Sigmoid colon (tissue), 7 donors: ENCODE measurements at places on chromosomes 16 and 17. TPM values are rescaled to one million over a fixed set of nuclear protein-coding genes. Genes with fewer than 3 reads are reported as not detected.

HOXB7 gene
- polyA plus RNA-seq, result 67.3 TPM

ITPRIPL2 gene
- polyA plus RNA-seq, result 9.9 TPM

ATMIN gene
- 18.6 TPM for polyA plus RNA-seq

SP6 gene
- 3.5 TPM for polyA plus RNA-seq

CPSF4L gene
- polyA plus RNA-seq, result not detected

HSD17B2 gene
- 46.0 TPM for polyA plus RNA-seq

KCNH6 gene
- not detected for polyA plus RNA-seq

TP53TG3C gene
- not detected for polyA plus RNA-seq

ANKFN1 gene
- polyA plus RNA-seq, result not detected

SEZ6L2 gene
- polyA plus RNA-seq, result 6.2 TPM

RND2 gene
- polyA plus RNA-seq, result 0.63 TPM

FNDC8 gene
- polyA plus RNA-seq, result not detected

HBA2 gene
- polyA plus RNA-seq, result 4.2 TPM

ADGRG1 gene
- 7.8 TPM for polyA plus RNA-seq

TMEM208 gene
- 33.0 TPM for polyA plus RNA-seq

GAS2L2 gene
- 0.06 TPM for polyA plus RNA-seq

HIGD1B gene
- not detected for polyA plus RNA-seq

KRT32 gene
- polyA plus RNA-seq, result not detected

FA2H gene
- polyA plus RNA-seq, result 6.0 TPM

PCGF2 gene
- 32.6 TPM for polyA plus RNA-seq

MYH10 gene
- polyA plus RNA-seq, result 0.92 TPM

TMC7 gene
- 3.1 TPM for polyA plus RNA-seq

SLC16A6 gene
- not detected for polyA plus RNA-seq

HNF1B gene
- 9.6 TPM for polyA plus RNA-seq

RAB11FIP3 gene
- 24.1 TPM for polyA plus RNA-seq

MT1A gene
- 13.9 TPM for polyA plus RNA-seq

ARL5C gene
- polyA plus RNA-seq, result not detected

PABPN1L gene
- polyA plus RNA-seq, result not detected

XAF1 gene
- 64.1 TPM for polyA plus RNA-seq

LITAFD gene
- polyA plus RNA-seq, result not detected

CES1 gene
- polyA plus RNA-seq, result 8.4 TPM

TERB1 gene
- not detected for polyA plus RNA-seq

GH1 gene
- not detected for polyA plus RNA-seq

TBC1D3D gene
- polyA plus RNA-seq, result not detected

GCGR gene
- not detected for polyA plus RNA-seq

EFNB3 gene
- not detected for polyA plus RNA-seq

PPP4C gene
- 118 TPM for polyA plus RNA-seq

RANBP10 gene
- 15.5 TPM for polyA plus RNA-seq

CACNA1H gene
- 0.46 TPM for polyA plus RNA-seq

TRPV2 gene
- 3.7 TPM for polyA plus RNA-seq

SAT2 gene
- polyA plus RNA-seq, result 115 TPM
